ENCODE measurements at places on chromosomes 7 and 10. TPM values are rescaled to one million over a fixed set of nuclear protein-coding genes. Genes with fewer than 3 reads are reported as not detected.

The ANKRD61 gene
- 0.26 TPM for total RNA-seq

The GPER1 gene
- 4.9 TPM for total RNA-seq

The TSPAN33 gene
- 23.7 TPM for total RNA-seq

The THSD7A gene
- 0.06 TPM for total RNA-seq

Data from PC-3 (cell line).